ENCODE measurements at places on chromosomes 13 and 19.

GRCh38 chr19:13794398-13794756 is 866 bp upstream of the ZSWIM4 start:
- peak; percentile 70 for DNase-seq

DNA sequence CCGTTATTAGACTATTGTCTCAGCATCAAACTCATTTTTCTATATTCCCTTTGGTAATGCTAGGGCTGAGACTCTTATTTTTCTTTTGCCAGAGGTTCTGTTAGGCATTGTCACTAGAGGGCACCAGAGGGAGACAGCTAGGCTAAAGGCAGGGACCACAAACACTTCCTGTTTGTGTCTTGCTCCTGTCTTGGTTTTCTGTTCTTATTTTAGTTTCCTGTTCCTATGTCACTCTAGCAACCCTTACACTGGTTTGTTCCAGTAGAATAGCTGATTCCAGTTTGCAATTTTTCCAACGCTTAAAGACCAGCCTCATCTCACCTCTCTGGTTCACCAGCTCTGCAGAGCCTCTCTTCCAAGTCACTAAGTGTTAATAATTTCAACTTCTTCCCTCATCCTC is 772.0 kb downstream of the DIAPH3 start:
- peak; percentile 78 for DNase-seq

DNA sequence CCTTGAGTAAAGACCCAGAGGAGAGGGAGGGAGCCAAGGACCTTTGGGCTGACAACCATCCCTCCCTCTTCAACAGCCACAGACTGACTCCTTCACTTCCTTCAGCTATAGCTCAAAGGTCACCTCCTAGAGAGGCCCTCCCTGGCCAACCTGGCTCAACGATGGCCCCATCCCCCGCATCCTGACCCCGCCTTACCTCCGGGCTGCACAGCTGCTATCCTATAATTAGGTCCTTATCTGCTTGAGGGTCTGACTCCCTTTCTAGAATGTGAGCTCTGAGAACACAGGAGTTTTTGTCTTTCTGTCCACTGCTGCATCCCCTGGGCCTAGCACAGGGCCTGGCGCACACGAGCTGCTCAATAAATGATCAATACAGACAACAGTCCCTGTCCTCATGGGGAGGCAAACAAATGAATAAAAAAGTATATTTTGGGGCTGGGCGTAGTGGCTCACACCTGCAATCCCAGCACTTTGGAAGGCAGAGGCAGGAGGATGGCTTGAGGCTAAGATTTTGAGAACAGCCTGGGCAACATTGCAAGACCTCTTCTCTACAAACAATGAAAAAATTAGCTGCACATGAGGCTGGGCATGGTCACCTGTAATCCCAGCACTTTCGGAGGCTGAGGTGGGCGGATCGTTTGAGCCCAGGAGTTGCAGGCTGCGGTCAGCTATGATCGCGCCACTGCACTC is 6.6 kb upstream of the LGALS4 start:
- DNase-seq, result no peak

GRCh38 chr19:49506575-49507105 is 5.8 kb upstream of the FCGRT start:
- peak; percentile 66 for DNase-seq

GRCh38 chr19:6671960-6672359 is 2.0 kb upstream of the TNFSF14 start:
- no peak for DNase-seq

- no peak for DNase-seq
Observed at GRCh38 chr19:2944403-2944774, 382 bp downstream of the ZNF77 start.

DNA sequence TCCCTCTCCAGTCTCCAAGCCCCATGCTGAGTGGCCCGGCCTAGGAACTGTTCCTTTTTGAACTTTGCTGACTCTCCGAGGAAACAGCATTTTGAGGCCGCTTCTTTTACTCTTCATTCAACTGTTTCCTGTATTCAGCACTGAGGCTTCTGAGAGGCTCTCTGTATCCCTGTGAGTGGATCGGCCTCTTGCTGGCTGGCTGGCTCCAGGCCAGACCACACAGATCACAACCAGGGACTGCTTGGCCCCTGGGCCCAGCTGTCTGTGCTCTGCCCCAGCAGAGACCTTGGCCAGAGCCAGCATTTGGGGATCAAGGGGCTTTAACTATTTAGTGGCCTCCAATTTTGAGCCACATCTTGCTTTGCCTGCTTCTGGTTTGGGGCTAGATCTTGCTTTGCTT is 75.6 kb upstream of the KL start:
- peak; percentile 23 for DNase-seq

DNA sequence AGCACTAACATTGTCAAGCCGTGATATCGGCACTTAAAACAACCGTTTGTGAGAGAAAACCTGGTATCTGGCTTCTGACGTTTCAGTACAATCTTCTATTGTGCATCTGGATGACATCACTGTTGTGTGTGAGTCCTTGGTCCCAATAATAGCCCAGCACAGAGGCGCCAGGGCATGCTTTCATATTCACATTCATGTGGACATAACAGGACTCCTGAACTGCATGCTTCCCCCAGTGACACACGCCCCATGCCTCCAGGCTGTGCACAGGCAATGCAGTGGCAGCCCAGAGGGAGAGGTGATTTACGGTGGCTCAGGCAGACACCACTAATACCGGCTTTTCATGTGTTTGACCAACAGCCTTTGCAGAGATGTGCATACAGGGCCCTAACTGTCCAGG is 58.1 kb downstream of the MRPL57 start:
- peak; percentile 56 for DNase-seq

DNA sequence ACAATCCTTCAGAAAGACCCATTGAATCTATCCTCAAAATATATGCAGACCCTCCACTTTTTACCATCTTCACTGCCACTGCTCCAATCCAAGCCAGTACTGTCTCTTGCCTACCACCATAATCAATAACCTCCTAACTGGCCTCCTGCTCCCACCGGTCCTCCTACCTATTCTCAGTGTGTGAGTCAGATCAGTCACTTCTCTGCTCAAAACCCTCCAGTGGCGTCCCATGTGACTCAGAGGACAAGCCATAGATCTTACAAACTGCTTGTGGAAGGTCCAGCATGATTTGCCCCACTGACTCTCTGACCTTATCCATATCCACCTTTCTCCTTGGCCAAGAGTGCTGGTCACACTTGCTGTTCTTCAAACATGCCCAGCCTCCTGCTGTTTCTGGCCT is 23.4 kb upstream of the MBNL2 start:
- DNase-seq, result no peak

- DNase-seq, result no peak
Observed at GRCh38 chr13:106513025-106513983, 22.2 kb downstream of the EFNB2 start.

DNA sequence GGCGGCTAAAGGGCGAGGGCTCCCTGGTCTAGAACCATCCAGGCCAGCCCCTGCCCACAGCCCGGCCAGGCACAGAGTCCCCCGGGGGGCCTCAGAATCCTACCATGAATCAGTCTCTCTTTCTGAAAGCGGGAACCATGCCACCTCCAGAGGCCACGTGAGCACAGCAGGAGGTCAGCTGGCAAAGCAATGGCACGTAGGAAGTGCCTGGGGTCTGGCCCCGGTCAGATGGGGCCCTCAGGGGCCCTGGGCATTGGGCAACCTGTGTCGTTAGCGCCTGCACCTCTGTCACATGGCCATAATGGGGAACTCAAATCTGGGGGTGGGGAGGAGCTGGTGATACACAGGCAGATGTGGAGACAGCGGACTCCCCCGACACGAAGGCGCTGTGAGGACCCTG is 8.8 kb downstream of the MFSD12 start:
- DNase-seq, result no peak

GRCh38 chr13:33626407-33626806 is 191.5 kb upstream of the RFC3 start:
- no peak for DNase-seq

DNA sequence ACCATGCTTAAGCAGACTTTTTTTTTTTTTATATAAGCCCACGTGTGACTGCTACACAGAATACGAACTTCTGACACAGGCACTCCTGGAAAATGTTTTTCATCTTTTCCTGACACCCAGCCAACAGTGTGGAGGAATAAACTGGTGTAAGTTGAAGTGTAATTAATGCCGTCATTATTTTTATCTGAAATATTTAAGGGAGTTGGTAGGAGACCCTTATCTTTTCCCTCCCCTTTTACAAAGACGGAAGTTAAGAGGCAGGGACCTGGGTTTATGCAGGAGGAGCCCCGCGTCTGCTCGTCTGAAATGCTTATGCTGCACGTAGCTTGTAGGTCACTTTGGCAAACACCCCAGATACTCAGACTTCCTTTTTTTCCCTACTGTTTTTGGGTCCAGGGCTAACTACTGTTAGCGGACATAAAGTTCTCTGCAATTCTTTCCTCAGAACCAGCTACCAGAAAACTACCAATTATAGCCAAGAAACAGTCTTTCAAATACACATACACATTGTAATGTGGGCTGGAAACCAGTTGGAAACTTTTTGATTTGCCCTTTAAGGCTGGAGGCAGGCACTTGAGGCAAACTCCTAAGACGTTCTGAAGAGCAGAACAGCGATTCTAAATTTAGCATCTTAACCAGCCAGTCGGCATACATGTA is 50.8 kb downstream of the EFNB2 start:
- DNase-seq, result no peak

DNA sequence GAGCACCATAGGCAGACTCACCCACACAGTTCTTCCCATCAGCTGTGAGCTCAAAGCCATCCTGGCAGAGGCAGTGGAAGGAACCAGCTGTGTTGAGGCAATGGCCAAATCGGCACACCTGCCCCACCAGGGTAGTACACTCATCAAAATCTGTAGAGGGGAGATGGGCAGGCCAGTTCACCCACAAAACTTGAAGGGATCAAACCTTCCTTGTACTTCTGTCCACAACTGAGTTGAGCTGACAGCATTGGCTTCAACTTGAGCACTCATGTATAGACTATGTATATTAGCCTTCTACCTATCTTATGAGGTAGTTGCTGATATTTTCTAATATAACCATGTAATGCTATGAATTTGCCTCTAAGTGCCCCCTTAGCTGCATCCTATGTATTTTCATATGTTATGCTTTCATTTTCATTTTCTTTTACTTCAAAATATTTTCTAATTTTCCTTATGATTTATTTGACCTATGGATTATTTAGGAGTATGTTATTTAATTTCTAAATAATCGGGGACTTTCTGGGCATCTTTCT is 42.9 kb downstream of the CCL25 start:
- no peak for DNase-seq

DNA sequence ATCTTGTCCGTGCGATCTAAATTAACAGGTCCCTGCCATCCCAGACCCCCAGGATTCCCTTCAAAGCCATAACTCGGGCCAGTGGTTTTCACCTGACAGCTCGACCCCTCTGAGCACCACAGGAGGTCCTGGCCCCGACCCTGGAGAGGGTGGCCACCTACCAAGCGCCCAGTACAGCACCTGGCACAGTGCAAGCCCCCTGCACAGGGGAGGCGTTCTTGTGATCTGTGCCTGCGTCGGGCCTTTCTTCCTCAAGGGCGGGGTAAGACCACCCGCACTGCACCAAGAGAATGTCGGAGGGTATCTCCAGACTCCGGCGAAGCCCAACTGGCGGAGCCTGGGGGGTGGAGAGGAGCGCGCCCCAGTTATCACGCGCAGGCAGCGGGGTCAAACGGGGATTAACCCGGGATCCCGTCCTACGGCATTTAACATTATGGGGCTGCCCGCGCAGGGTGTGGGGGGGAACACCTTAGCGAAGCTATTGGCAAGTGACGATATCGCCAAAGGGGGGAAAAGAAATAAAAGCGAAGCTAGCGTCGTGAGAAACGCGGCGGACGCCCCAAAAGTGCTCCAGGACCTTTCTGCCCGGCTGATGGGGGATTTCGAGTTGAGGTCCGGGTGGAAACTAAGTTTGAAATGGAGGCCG is 1.3 kb upstream of the HNRNPL start:
- DNase-seq, result no peak

GRCh38 chr19:9705836-9706235 is 30.9 kb upstream of the ZNF562 start:
- DNase-seq, result no peak

GRCh38 chr19:6697291-6697690 is 23.2 kb downstream of the C3 start:
- DNase-seq, result no peak
